ENCODE measurements at places on chromosomes 5 and 9. TPM values are rescaled to one million over a fixed set of nuclear protein-coding genes. Genes with fewer than 3 reads are reported as not detected.

Gene PRDM9
- total RNA-seq: not detected

Gene NUTM2G
- total RNA-seq: not detected

Gene PCDHA5
- total RNA-seq: 0.49 TPM

Gene IFNK
- total RNA-seq: not detected

Gene TNC
- total RNA-seq: 5.4 TPM

Gene GARIN3
- not detected for total RNA-seq

Gene CRHBP
- total RNA-seq: 3.1 TPM

Gene FBN2
- 3.2 TPM for total RNA-seq

Gene TBC1D2
- 15.9 TPM for total RNA-seq

Gene NOXA1
- 6.4 TPM for total RNA-seq

Gene SPOCK1
- total RNA-seq: 34.1 TPM

Gene CCDC187
- 5.2 TPM for total RNA-seq

Gene GNG10
- 55.6 TPM for total RNA-seq

Gene APBB3
- total RNA-seq: 20.2 TPM

Gene IFNB1
- total RNA-seq: not detected

Gene FOXD1
- total RNA-seq: 1.6 TPM

Gene TAF11L4
- not detected for total RNA-seq

Gene SPATA31D4
- not detected for total RNA-seq

Gene MED10
- 14.6 TPM for total RNA-seq

Gene HCN1
- total RNA-seq: 0.17 TPM

Gene TAS2R1
- not detected for total RNA-seq

Gene FEM1C
- 10.5 TPM for total RNA-seq

Gene CORO2A
- total RNA-seq: 2.4 TPM

Gene TRIM7
- 14.2 TPM for total RNA-seq

Gene FOXD4L5
- not detected for total RNA-seq

Gene SPINK13
- not detected for total RNA-seq

Gene CDC42SE2
- total RNA-seq: 92.5 TPM

Gene STC2
- 6.6 TPM for total RNA-seq

Gene PCDHB13
- 5.0 TPM for total RNA-seq

Gene ADRB2
- 3.9 TPM for total RNA-seq

Gene EDIL3
- 4.1 TPM for total RNA-seq

Gene MYMK
- not detected for total RNA-seq

Gene ZNF883
- 0.33 TPM for total RNA-seq

Gene FIBCD1
- 0.13 TPM for total RNA-seq

Gene ANKRD18A
- 16.3 TPM for total RNA-seq

Gene PCBD2
- 12.6 TPM for total RNA-seq

Gene CARD6
- 18.2 TPM for total RNA-seq

Gene C1QTNF2
- total RNA-seq: 1.1 TPM
